ENCODE measurements at places on chromosomes 7 and 10.

GRCh38 chr10:127977357-127978009 is 70.6 kb downstream of the PTPRE start:
- DNase-seq = no peak

DNA sequence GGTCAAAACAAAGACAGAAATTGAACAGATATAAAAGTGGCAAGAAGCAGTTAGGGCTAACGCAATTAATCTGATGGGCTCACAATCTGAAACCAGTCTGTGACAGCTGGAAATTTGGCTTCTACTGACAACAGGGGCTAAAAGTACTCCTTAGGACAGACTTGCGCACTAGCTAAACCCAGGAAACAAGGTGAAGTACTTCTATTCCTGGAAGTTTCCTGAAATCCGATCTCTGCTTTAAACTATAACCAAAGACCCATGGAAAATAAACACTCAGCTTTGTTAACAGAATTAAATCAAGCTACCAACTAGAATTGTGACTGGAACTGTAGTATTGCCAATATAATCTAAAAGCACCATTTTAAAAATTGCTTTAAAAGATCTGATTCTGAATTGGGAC is 520.2 kb upstream of the ZWINT start:
- no peak for DNase-seq

DNA sequence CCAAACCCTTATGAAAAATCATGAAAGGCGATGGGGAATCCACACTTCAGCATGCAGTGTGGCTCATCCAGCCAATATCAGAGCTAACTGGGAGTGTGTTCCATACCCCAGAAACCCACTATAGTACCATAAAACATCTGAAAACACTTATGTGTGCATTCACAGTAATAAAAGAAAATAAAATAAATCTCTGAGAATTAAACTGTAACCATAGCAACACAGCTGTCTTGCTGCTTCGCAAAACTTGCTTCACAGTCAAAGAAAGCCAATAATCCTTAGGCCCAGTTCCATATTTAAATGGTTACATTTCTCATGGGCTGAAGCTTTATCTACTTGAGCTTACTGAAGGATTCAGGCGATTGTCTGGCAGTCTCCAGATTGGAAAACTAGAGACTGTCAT is 19.9 kb upstream of the POLR1F start:
- no peak for DNase-seq

DNA sequence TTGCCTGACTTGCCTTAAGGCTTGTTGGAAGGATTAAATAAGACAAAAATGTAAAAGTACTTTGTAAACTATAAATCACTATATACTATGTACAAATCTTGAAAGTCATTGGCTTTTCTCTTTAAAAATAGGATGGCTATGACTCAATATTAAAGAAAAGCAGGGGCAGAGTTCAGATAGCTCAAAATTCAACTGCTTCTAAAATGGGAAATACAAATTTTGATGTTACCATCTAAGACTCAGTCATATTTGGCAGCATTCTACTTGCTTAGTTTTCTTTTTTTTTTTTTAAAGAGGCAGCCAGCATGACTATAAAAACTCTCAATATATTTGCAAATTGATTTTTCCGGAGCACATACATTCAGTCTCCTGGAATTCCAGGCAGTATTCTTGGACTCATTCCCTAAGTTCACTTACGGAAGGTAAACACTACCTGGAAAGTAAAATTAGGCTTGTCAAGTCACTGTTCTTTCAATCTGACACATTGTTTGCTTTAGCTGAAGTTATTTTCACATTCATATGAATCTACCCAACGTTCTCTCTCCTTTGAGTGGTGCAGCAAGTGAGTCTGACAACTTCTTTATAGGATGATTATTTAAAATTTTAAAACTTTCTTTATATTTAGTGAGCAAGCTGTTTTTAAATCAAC is 133.8 kb upstream of the CCDC6 start:
- no peak for DNase-seq

- no peak for DNase-seq
These were observed 101.3 kb upstream of the TBX20 start for GRCh38 chr7:35355199-35355598.

DNA sequence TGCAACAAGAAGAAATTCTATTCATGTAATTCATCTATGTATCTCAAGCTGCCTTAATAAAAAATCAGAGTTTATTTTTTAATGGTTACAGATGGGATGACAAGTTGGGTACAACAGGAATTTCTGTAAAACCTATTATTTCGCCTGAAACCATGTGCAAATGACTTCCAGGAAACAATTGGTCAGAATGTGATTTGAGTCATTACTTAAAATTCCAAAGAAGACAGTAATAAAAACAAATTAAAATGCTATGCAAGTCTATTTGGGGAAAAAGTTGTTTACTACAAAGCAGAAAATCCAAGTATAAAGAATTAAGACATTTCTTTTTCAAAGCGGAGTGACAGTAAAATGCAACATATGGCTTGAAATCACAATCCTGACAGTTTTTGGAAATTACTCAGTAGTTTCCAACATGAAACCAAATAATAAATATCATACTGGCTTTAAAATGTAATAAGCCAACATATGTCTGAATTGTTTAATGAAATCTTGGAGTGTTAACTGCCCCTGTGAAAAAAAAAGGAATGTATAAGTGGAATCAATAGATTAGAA is 41.5 kb upstream of the SEMA3C start:
- no peak for DNase-seq

- no peak for DNase-seq
These were observed 92.4 kb downstream of the MICALL2 start for GRCh38 chr7:1366801-1367405.
